ENCODE measurements at places on chromosomes 3 and 15.

DNA sequence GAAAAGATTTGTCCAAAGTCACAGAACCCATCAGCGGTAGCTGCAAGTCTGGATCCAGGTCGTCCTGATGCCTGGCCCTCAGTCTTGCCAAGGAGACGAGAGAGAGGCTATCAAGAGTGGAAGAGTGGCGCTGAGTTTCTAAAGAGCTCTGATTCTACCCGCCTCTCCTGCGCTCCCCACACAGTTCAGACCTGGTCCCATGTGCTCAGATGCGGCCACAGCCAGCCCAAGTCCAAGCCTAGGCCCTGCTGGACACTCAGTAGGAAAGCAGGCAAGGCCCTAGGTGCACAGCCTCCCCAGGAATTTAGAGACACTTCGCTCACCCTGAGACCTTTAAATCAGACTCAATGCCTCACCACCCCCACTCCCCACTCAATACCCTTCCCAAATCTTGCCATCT is 32.4 kb downstream of the CCDC12 start:
- no peak for DNase-seq

DNA sequence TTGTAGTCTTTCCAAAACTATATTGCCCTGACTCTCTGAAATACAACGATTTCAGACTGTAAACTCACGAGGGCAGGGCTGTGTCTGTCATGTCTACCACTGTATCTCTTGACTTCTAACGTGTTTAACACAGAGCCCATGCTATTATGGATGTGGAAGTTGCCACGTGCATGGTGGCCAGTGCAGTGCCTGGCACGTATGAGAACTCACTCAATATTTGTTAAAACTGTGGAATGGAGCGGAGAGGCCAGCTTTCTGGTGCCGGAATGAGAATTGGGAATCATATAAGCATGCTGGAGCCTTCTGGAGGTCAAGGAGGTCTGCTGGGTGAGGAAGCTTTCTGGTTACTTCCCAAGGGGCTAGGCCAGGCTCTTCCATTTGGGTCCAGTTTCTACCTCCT is 220.6 kb upstream of the LYSMD4 start:
- DNase-seq, result no peak

DNA sequence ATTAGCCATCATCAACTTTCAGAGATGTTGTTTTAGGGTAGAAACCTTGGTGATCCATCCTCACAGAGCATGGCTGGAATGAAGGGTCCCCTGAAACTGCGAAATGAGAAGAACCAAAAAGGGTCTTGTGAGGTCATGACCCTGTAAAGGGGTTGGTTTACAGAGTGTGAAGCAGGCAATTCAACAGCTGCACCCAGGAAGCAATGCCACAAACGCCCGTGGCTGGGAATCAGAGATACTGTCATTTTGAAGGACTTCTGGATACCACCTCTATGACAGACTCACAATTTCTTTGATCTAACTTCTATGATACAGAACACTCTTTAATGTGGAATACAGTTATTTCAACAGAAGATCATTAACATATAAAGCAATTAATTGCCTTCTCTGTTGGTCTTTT is 79.1 kb downstream of the GREM1 start:
- DNase-seq, result no peak

GRCh38 chr3:170196833-170197232 is 15.3 kb upstream of the PHC3 start:
- no peak for DNase-seq

DNA sequence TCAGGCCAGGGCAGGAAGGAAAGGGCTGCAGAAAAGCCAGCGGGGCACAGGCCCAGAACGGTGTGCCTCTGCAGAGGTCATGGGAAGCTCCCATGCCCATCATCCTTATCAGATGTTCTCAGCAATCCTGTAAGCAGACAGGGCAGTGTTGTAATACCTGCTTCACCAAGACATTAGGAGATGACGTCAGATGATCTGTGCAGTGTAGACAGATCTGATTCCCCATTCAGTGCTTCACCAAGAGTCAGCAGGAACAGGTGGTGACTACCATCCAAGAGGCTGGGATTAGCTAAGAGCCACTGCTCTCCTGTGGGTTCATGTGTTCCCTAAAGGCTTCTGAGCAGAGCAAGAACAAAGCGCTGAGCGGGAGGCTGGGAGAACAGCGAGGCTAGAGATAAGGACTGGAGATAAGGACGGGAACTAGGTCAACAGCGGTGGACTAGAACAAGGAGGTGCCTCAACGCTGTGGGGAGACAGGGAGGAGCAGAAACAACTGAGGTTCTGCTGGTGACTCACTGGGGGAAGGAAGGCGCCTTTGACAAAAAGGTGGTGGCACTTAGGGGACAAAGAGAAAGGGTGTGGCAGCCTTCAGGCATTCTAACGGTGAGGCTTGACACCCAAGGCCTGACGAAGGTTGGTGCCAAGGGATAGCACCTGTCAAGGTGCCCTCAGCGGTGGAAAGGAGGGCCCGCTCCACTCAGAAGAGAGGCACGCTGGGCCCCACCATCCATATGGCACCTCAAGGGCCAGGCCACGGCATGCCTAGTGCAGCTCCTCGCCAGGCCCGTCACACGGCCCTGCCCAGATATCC is 28.4 kb downstream of the CCDC12 start:
- DNase-seq, result no peak

DNA sequence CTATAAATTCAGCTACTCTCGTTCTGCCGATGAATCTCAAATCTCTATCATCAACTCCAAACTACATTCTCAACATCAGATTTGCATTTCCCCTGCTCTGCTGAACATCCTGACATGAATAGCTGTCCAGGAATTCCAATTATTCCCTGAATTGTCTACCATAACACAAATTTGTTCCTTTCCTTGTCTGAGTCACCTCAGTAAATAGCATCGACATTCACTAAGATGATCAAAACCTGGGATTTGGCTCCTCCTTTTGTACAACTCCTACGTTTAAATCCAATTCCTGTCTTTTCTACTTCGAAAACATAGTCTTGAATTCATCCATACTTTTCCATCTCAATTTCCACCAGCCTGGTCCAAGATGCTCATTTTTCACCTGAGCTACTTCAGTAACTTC is 107.0 kb downstream of the GREM1 start:
- no peak for DNase-seq

DNA sequence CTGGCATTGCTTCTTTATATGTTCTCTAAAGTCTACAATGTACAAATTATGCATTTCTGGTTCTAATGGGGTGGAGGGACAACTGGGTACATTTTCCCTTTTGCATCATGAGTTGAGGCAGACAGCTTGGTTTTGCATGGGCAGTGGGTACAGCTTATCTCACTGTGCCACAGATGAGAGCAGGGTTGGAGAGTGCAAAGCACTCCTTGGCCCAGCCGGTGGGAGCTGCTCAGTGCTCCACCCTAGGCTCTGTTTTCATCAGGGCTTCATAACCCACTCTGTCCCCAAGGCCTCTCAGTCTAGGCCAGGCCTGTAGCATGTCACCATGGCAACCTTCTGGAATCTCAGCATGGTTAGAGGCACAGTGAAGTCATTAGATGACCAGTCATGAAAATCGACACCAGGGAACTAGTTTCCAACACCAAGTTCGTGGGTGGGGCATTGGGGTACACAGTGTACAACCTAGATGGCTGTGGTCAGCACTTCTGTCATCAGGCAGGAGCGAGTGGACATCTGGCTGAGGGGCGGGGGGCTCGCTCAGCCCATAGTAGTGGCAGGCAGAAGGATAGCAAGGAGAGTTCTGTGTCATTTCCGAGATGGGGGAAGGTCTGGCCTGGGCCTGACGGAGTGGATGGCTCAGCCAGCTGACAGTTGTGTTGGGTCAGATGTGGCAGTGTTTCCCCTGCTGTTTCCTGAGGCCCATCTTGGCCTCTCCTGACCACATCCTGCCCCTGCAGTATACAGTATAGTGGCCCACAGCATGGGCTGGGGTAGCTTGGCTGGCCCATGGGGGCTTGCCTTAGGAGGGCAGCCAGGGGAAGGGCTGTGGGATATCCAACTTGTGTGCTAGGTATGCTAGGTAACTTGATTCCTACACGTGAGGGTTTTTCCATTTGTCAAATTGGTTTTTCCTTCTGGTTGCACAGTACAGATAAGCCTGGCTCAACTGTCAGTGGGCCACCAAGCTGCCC is 75.7 kb upstream of the PRR23C start:
- DNase-seq, result no peak

DNA sequence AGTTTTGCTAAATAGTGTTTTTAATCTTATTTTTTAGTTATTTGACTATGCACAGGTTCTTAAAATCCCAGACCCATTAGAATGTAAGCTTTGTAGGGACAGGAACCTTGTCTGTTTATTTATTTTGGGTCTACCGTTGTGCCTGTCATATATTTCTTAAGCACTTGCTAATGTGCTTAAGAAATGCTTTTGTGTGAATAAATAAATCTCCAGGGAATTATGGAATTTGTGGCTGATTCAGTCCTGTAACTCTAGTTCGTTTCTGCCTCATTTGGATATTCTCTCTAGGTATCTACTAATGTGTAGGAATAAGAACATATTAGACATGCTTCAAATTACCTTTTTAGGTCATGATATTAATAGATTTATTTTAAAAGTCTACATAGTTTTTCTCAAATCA is 161.6 kb downstream of the LPP start:
- DNase-seq, result no peak

GRCh38 chr3:185992831-185993374 is 55.1 kb upstream of the TRA2B start:
- no peak for DNase-seq

- no peak for DNase-seq
Observed at GRCh38 chr3:9909221-9910013, 6.8 kb downstream of the IL17RE start.

- DNase-seq, result no peak
Observed at GRCh38 chr3:151345859-151346258, 16.5 kb upstream of the P2RY13 start.

DNA sequence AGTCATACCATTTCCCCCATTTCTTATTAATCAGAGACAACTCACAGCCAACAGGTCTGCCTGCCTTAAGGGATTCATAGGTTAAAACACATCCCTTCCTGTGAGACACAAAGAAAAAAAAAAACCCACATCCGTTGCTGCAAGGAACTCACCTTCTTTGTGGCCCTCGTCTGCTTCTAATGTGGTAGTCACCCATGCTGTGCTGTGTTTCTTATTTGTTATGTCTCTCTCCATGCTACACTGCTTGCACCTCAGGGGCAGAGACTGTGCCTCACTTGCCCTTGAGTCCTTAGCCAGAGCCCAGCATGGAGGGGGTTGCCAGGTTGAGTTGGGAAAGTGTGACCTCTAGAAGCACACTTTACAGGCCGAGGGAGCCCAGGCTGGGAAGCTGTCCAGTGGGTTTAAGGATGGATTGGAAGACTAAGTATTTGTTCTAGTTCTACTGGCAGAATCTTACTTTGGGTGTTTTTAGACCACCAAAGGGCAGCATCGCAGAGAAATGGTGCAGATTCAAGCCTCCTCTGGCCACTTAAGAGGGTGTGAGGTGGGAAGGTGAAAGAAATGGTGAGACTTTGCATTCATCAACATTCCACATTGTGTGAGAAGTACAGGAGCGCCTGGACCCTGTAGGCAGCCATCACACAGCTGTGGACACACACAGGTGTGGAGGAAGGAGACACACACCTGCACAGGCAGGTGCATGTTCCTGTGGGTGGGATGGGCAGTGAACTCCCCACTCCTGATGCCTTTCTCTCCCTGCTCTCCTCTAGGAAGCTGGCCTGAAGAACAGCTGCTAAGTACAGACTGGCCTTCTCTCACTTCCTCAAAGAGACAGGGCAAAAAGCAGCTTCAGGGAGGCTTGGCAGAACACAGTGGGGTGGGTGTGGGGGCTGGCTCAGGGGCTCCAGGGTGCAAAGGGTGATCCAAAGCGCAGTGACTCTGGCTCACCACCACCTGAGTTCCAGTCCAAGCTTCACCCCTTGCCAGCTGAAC is 48.8 kb downstream of the GLB1 start:
- no peak for DNase-seq

- DNase-seq, result peak; percentile 63
Observed at GRCh38 chr3:115975353-115975752, 352.0 kb downstream of the GAP43 start.

- DNase-seq, result no peak
Observed at GRCh38 chr3:31331278-31331677, 201.4 kb upstream of the STT3B start.

DNA sequence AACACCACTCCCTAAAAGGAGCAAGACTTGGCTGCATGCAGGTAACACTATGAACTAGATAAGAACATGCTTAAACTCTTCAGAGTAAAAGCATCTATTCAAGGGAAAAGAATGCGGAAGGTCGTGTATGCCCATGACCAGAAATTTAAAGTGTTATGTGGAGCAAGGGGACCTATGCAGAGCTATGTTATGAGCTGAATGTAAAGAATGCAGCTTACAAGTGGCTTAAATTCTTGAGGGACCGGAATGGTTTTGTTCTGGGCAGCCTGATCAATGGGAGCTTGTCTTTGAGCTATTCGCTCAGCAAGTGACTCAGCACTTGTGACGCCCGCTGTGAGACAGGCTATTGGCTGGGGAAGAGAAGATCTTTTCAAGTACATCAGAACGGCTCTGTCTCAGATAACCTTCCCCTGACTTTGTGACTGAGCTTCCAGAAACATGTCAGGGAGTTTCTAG is 367.5 kb upstream of the THBS1 start:
- DNase-seq, result no peak

DNA sequence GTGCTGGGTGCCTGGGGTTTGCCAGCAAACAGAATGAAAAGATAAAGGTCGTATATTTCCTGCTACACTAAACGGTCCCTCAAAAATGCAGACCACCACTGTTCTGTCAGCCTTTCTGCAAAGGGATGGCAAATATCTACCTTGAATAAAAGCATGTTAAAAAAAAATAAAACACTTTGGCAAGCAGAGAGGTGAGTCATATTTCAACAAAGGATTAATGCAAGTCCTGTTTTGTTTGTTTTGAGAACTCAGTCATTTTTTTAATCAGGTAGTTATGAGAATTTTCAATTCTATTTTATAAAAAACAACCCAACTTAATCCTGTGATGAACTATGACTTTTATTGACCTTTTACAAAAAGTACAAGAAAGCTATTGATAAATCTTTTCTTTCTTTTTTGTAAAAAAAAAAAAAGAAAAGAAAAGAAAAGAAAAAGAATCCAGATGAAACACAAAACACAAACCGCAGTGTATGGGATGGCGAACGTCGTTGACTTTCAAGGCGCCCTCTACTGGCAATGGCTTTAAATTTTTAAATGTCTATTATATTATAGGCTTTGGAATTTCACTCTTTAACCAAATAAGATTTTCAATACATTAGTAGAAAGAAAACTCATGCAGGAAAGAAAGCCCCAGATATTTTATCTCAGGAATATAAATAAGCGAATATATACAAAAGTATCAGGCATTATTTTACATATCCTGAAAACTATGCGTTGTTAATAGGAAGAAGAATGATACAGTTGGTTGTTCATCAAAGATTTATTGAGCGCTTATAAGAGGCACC is 87.8 kb downstream of the NCEH1 start:
- DNase-seq, result no peak

DNA sequence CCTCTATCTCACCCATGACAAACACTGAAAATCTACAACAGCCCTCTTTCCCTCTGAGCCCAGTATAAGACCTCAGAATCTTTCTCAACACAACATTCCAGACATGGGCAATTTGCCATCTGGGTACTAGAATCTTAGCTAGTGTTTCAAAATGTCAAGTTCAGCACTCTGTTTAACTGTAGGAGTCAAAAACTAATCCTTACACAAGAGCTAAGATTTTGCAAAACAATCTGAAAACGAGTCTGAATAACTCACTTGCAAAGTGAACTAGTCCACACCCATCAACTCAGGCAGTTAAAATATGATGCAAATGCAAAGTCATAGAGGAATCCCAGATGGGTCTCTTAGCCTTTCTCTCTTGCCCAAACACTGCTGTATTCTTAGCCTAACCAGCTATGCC is 67.8 kb downstream of the GPR176 start:
- no peak for DNase-seq

Data from NCI-H187 treated with DMSO at 0.1 percent for 48 hours (cell line).